ENCODE measurements at places on chromosomes 7 and 10. TPM values are rescaled to one million over a fixed set of nuclear protein-coding genes. Genes with fewer than 3 reads are reported as not detected.

The PRR15 gene
- total RNA-seq, result 26.6 TPM

The HYCC1 gene
- 15.0 TPM for total RNA-seq

The PAX2 gene
- not detected for total RNA-seq

The AKR1C8 gene
- total RNA-seq, result not detected

The HOGA1 gene
- total RNA-seq, result 0.15 TPM

The HOXA10 gene
- total RNA-seq, result 46.1 TPM

The KCND2 gene
- 0.17 TPM for total RNA-seq

The PNLIPRP2 gene
- not detected for total RNA-seq

The SFRP5 gene
- total RNA-seq, result not detected

The TAS2R5 gene
- 0.26 TPM for total RNA-seq

The SLC39A12 gene
- not detected for total RNA-seq

The VSIR gene
- 14.1 TPM for total RNA-seq
